Left hindlimb (tissue), 1 donor: ENCODE measurements at places on chromosomes 1 and 21.

- DNase-seq = no peak
These were observed 141.5 kb downstream of the PAPPA2 start for GRCh38 chr1:176604461-176604860.

GRCh38 chr1:234639961-234640360 is 30.0 kb upstream of the IRF2BP2 start:
- DNase-seq = no peak

DNA sequence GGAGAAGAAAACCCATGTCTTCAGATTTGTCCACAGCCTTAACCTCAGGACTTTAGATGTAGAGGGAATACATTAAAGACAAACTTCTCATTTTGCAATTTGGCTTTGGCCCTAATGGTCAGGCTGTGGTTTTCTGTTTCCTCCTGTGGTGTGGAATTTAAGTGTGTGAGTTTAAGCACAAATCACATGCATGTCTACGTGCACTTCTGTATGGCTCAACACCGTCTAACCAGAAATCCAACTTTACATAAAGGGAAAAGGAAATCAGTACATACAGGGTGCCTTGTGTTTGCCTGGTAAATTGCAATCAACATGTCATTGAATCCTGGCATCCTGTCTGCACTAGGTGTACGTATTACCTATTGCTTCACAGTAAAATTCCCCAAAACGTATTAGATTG is 1.2 kb upstream of the ZNF124 start:
- no peak for DNase-seq

GRCh38 chr1:27126391-27126790 is 28.5 kb downstream of the SLC9A1 start:
- DNase-seq = no peak

- DNase-seq = no peak
These were observed 98.6 kb upstream of the DPT start for GRCh38 chr1:168827557-168827956.

DNA sequence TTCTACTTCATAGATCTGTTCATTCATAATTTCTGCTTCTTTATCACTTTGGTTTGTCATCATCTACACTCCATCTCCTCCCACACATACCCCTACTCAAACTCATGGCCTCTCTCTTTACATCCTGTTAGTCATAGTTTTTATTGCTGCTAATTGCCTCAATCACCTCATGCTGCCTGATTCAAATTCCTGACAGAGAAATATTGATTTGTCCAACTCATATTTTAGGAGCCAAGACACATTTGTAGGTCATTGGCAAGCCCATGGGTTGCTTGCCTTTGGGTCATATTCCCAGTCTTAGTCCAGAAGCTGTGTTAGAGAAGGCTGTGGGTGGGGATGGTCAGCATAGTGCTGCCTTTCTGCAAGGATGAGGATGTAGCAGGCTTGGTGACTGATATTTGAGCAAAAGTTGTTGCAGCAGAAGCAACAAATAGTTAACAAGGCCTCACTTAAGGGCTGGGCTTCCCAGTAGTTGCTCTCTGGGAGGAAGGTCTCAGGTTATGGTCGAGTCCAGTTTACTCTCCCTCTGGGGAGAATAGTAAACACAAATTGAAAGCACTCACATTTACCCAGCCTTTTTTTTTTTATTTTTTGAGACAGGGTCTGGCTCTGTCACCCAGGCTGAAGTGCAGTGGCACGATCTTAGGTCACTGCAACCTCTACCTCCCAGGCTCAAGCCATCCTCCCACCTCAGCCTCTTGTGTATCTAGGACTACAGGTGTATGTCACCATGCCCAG is 22.4 kb upstream of the EPS15 start:
- DNase-seq = no peak

DNA sequence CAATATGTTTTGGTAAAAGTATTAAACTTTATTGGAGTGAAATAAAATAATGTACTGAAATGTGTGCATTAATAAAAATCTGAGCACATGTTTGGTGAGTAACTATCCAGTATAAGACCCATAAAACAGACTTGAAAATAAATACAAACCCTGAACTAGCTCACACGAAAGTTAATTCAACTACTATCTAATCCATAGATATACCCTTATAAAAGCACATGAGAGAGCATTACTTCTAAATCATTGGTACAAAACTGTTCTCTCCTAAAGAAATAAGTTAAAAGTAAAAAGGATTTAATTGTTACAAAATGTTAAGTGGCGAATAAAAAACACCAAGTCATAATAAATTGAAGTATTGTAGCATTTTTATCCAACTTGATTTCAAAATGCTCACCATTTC is 295.6 kb downstream of the PTPRC start:
- DNase-seq = no peak

DNA sequence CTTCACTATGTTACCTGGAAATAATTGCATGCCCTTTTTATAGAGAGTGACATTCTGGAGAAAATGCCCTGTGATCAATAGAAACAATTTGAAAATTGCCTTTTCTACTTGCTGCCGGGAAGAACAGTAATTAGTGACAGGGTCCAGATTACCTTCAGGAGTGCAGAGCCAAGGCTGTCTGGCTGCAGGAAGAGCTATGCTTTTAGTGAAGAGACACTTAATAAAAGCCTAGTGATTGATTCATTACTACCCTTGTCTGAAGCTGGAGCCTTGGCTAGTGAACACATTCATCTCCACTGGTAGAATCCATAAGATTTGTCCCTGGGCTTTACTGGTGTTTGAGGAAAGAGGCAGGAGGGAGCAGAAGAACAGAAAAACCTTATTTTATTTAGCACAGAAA is 12.9 kb upstream of the DNASE2B start:
- no peak for DNase-seq

GRCh38 chr1:87897481-87897880 is 568.8 kb downstream of the LMO4 start:
- no peak for DNase-seq

DNA sequence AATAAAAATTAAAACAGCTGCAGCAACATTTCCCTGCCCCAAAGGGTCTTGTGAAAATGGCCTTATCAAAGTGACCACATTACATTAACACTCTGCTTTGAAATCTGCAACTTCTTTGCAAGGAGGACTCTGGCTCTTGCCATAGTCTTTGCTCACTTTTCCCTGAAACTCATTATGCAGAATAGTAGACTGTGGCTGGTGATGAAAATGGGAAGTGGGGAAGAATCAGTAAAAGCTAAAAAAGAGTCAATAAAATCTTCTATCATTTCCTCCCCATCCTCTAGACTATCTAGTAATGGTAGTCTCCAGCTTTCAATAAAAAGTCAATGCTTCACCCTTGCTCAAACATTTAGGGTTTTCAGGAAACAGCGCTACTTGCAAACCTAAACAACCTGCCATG is 18.6 kb upstream of the NUP133 start:
- no peak for DNase-seq

GRCh38 chr1:217526636-217527035 is 104.3 kb downstream of the GPATCH2 start:
- no peak for DNase-seq

DNA sequence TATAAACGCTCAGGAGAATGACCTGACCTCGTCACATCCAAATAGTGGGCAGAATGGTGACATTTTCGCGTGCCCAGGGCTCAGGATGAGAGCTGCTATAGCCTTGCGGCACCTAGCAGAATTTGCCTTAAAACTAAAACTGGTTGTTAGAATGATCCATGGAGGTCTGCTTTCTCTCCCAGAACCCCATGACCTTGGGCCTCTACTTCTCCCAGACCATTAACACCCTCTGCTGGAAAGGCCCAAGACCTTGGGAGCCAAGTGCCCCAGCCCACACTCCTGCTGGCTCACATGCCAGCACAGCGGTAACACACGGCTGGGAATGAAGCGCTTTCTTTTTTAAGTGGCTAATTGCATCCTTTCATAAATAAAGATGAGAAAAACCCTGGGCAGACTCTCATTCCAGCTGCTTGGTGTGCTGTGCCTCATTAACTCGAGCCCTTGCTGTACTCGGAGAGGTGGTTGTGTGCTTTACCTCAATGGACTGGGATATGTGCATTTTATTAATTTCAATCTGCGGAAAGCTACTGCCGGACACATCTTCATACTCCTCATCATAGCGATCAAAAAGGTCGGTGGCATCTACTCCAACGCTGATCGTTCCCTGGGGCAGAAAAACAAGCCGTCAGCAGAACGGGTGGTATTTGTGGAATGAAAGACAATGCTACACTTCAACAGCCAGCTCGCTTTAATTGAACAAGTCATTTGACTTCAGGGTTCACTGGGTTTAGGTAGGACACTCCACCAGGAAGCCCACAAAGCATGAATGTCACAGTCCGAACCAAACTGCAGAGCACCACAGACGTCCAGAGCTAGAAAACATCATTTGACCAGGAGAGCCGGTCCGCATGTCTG is 29.0 kb downstream of the THAP3 start:
- DNase-seq = no peak

GRCh38 chr1:244863491-244864252 is 671 bp downstream of the HNRNPU start:
- DNase-seq = no peak

GRCh38 chr1:45004281-45004920 is 6.7 kb downstream of the HECTD3 start:
- DNase-seq = no peak

GRCh38 chr1:61392409-61393242 is 310.3 kb downstream of the NFIA start:
- DNase-seq = no peak

GRCh38 chr21:24514081-24514733 is 1093.1 kb downstream of the MRPL39 start:
- no peak for DNase-seq

GRCh38 chr1:215526147-215526845 is 40.8 kb upstream of the KCTD3 start:
- DNase-seq = no peak

GRCh38 chr1:118960567-118961136 is 27.5 kb downstream of the TBX15 start:
- no peak for DNase-seq

DNA sequence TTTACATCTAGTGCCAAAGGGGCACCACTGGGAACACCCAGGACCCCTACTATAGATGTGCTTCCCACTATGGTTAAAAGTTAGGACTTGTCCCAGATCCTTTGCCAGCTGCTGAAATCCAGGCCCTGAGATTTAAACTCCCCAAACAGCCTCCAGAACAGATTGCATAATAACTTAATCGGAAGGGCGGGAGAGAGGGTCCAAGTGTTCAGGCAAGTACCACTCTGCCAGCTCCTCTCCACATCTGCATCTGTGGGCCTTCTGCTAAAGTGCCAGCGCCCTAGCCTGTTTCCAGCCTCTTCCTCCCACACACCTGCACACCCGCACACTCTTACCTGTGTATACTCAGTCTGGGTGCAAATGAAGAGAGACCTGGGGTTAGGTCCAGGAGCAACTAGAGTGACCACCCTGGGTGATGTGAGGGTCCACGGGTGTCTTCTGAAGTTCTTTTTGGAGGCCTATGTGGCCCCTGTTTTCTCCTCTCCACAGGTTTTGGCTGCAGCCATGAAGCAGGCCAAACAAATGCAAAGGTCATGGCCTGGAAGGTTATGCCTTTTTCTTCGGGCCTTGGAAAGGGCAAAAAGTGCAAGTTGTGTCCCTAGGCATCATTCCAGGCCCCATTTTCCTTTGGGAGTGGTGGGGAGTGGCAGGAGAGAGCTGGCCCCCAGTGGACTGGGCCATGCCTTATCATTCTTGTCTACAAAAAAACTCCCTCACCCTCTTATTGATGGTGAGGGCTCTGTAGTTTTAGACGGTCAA is 29.3 kb downstream of the KIRREL1 start:
- DNase-seq = no peak

GRCh38 chr1:43232074-43232473 is 37.7 kb upstream of the TMEM125 start:
- DNase-seq = no peak

DNA sequence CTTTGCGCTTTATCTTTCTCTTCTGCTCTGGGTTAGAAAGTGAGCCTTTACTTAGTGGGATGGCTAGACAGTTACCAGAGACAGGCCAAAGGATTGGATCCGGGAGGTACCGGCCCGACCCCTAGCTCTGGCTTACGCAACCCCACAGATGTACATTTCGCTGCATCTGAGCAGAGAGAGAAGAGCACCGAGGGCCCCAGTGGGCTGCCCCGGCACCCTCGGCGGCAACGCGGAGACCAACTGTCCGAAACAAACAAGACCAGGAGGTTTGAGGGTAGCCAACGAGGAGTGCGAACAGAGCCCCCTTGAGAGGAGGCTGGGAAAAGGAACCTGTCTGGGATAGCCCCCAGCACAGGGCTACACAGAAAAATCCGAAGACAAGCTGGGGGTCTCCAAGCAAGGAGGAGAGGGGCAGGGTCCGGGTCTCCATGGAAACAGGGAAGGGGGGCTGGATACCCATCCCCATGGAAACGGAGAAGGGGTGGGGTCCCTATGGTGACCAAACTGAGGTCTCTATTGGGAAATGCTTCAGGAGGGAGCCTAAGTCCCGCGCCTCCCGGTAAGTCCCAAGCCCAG is 373 bp downstream of the MTF1 start:
- DNase-seq = no peak

GRCh38 chr1:106722466-106722865 is 334.0 kb upstream of the PRMT6 start:
- no peak for DNase-seq

DNA sequence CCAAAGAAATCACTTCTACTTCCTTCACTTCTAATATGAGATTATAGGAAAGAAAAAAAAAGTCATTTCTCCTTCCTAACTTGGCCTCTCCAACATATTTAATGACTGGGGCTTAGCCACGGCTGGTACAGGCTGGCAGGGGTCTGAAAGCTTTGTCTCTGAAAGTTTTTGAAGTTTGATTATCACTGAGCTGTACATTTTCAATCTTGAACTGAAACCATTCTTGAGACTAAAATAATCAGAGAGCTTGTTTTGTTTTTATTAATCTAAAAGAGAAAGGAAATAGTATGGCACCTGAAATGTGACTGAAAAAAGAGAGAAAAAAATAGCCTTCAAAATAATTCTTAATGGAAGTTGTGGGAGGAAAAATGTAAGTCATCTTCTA is 3.8 kb upstream of the KRTAP19-8 start:
- no peak for DNase-seq

DNA sequence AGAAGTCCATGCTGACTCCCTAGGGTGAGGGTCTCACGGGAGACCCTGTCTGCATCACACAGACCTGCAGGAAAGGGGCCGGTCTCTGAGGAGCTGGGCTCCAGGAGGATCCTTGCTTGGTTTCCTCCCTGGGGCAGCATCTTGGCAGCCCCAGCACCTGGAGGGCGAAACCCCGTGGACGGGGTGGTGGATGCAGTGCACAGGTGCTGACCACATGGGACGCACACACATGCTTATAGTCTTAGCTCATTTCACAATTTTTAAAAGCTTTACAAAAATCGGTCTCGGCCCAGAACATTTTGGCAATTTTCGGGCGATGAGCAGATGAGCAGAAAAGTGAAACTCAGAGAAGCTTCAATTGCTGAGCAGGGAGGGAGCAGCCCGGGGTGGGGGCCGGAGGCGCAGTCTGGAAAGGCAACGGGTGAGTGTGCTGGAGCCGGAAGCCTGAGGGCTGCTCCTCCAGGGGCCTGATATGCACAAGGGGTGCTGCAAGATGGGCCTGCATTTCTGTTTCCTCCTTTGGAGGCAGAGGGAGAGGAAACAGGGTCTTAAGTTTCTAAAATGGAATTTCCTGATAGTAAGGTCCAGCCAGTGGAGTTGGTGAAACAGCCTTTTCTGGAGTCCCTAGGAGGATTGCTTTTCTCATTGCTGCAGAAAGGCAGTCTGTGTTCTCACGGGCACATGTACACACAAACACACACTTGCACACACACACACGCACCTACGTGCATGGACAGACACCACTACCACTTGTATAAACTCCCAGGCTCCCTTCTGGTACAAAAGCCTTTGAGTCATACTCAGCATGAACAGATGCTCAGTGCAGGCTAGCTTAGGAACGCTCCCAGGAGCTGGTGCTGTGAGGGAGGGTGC is 60.6 kb downstream of the SCCPDH start:
- peak; percentile 67 for DNase-seq
